Lung microvascular endothelial cell (primary cell): ENCODE measurements at places on chromosomes 4 and X. TPM values are rescaled to one million over a fixed set of nuclear protein-coding genes. Genes with fewer than 3 reads are reported as not detected.

ENPEP gene
- total RNA-seq: under 0.01 TPM in 1 of 2 replicates, not detected in the other

GPC3 gene
- not detected in 2 replicates for total RNA-seq

- no peak for DNase-seq
These were observed 473.0 kb upstream of the NWD2 start for GRCh38 chr4:36771411-36772153.

SLAIN2 gene
- 16.8 and 18.5 TPM in 2 replicates for total RNA-seq

- DNase-seq: no peak
These were observed 5.6 kb upstream of the KLHL2 start for GRCh38 chr4:165201806-165202205.

- DNase-seq: no peak
These were observed 279.0 kb downstream of the CFAP47 start for GRCh38 chrX:36198575-36198974.

FREM3 gene
- total RNA-seq: 0.22 and 0.60 TPM in 2 replicates

SLC25A6 gene
- total RNA-seq: 153 and 193 TPM in 2 replicates

MBNL3 gene
- total RNA-seq: 0.20 and 0.22 TPM in 2 replicates

DNA sequence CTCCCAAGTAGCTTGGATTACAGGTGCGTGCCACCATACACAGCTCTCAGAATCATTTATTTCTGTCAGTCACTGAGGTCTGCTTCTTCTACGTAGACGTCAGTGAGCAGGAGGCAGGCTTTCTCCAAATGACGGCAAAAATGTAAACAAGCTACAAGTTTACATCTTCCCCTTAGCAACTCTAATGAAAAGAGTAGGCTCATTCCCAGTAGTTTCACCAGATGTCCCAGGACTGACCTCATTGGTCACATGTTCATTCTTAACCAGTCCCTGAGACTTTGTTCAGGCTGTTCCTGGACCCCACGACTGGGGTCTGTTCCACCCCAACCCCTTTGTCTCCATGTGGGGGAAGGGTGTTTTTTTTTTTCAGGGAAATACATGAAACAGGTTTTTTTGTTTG is 67.1 kb downstream of the TENM3 start:
- DNase-seq: no peak
